Hematopoietic multipotent progenitor cell treated with erythropoietin and hydrocortisone succinate and interleukin-3 and kit ligand, for 8 days (in vitro differentiated cells): ENCODE measurements at places on chromosomes 7 and 10.
A peak's percentile ranks its signal among the peaks of the same experiment; 100 is the strongest.

DNA sequence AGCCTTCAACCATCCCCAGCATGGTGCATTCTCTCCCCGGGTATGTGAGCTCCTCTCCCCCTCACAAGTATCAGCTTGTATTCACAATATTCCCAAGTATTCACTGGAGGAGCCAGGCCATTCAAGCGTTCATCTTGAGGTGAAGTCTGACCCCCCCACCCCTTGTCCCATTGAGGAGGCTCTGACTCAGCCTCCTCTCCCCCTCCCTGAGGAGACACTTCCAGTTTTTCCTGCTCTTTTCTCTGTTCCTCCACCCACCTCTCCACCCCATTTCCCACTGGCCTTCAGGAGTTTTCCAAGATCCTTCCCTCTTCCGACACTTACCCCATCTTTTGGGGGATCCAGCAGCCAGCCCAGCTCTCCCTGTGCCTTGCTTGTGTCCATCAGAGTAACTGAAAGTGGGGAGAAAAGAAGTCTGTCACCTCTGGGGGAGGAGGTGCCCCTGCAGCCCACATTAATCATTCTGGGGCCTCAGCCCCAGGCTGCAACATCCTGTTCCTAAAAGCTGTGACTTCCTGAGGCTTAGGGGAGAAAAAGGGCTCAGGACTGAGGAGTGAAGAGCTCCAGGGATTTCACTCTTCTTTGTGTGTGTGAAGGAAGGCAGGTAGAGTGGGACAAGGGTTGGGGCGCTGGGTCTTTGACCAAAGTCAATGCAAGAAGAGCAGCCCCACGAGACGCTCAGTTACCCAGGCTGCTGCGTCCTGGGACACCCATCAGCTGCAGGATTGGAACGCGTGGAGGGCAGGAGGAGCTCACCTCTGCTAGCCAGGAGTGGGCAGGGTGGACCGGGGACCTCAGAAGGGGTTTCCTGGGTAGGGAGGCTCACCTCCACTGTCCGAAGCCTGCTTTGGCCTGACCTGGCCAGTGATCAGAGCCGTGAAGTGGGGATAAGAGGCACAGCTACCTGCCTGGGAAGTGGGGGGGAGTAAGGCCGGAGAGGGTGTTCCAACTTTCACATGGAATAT, 1.1 kb downstream of the EPHA1 start:
- DNase-seq, result no peak

DNA sequence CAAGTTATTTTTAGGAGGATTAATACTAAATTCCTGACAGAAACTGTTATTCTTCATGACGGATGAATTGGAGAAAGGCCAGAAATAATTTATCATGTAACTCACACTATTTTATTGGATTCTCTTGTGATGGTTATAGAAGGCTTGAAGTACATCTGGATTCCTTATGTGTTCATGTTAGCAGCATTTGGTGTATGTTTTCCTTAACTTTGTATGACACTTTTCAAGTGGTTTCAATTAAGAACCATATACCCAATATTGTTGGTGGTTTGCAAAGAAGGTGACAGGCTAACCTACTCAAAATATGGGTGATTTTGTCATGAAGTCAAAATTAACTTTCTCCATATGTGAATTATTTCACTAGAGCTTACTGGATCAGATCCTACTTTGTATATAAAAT, 532.2 kb upstream of the CNTNAP2 start:
- DNase-seq, result no peak

- no peak for DNase-seq
These were observed 38.9 kb downstream of the JAKMIP3 start for GRCh38 chr10:132104471-132105301.

GRCh38 chr7:106064771-106065574, 47.1 kb downstream of the SYPL1 start:
- no peak for DNase-seq

DNA sequence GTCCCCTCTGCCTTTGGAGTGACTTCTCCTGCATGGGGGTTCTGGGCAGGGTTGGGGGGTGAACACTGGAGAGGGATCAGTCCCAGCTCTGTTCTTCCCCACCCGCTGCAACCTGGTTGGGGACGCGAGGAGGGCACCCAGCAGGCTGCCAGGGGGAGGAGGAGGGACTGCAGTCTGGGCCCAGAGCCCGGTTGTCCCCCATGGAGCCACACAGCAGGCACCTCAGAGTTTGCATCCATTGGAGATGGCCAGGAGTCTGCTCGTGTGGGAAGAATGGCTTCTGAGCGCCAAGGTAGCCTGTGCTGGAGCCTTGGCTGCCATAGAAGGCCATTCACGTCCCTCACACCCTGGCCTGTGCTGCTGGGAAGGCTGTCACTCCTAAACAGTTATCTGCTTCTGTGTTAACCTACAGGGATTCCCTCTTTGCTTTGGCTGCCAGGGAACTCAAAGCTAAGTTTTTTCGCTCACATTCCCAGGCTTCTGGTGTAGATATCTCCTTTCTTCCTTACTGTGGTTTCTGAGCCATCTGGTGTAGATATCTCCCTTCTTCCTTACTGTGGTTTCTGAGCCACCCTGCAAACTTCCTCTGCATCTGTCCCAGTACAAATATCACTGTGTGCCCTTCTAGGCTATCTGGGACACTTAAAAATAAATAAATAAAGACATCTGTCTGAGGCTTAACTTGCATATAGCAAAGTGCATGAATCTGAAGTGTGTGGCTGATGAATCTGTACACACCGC, 133.7 kb downstream of the LHPP start:
- DNase-seq, result peak; percentile 32

- no peak for DNase-seq
These were observed 17.9 kb downstream of the ZNF316 start for GRCh38 chr7:6654842-6655610.

DNA sequence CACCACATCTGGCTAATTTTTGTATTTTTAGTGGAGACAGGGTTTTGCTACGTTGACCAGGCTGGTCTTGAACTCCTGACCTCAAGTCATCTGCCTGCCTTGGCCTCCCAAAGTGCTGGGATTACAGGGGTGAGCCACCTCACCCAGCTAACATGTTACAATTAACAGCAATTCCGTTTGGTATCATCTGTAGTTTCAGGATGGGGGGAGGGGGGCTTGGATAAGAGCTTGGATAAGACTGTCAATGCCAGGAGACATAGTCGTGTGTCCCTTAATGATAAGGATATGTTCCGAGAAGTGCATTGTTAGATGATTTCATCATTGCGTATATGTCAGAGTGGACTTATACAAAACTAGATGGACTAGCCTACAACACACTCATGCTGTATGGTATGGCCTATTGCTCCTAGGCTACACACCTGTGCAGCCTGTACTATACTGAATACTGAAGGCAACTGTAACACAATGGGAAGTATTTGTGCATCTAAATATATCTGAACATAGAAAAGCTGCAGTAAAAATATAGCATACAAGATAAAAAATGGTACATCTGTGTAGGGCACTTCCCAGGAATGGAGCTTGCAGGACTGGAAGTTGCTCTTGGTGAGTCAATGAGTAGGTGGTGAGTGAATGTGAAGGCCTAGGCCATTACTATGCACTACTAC, 103.9 kb upstream of the TNS3 start:
- DNase-seq, result peak; percentile 93

DNA sequence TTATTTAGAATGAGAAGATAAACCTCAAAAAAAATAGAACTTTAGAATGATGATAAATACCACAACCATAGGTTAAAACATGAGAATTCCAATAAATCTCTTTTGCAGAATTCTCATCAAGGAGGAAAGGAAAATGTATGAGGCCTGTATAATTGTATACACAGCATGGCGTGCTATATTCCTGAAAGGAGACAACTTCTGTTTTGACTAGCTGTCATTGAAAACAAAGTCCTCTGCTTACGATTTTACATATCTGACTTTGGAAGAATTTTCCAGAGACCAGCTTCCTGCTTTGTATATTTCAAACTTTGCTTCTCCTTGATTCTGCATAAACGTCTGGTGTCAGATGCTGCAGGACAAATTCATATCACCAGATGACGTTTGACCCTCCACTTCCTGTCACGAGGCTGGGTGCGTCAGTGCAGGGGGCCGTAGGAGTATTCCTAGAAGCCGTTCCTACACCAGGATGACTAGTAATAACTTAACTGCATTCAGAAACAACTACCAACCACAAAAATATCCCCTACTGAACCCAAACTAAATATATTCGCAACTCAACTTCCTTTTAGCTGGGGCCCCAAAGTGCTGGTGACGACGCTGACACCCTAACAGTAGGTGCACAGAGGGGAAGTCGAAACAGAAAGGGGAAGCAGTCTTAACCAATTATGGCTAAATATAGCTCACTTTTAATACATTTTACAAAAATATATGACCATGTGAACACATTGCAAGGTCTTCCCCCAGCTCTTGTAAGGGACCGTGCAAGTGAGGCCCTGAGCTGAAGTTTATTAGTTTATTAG, 178.6 kb upstream of the INHBA start:
- DNase-seq, result peak; percentile 60

- DNase-seq, result no peak
These were observed 277.6 kb downstream of the HGF start for GRCh38 chr7:81492240-81492639.

DNA sequence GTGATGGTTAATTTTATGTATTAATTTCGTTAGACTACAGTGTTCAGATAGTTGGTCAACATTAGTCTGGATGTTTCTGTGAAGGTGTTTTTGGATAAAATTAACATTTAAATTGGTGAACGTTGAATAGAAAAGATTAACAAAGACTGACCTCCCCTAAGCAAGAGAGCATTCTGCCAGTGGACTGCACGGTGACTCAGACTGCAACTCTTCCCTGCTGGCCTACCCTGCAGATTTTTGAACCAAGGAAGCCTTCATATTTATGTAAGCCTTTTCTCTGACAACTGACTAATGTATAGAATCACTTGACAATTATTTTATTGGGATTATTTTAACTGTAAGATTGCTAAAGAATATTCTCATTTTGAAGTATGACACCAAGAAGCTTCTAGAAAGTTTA, 7.9 kb upstream of the ZNF248 start:
- no peak for DNase-seq

DNA sequence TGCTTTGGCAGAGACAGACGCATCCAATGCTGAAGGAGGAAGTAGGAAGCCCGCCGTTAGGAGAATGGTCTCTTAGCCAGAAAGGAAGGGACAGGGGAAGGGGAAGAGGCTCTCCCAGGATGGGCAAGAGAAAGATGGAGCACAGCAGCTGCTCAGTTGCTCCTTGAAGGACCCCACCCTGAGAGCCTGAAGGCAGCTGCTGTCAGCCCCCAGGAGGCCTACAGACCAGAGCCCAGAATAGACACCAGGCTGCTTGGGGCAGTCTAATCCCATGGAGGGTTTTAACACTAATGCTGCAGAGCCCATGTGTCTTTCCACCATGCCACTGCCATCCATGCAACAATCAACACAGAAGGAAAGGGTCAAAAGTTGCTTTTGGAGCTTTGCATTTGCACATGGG, 3.5 kb upstream of the C7orf33 start:
- DNase-seq, result no peak

- no peak for DNase-seq
These were observed 803.5 kb downstream of the MAGI2 start for GRCh38 chr7:78649976-78650375.

- DNase-seq, result no peak
These were observed 256.0 kb downstream of the AHR start for GRCh38 chr7:17554341-17555015.

DNA sequence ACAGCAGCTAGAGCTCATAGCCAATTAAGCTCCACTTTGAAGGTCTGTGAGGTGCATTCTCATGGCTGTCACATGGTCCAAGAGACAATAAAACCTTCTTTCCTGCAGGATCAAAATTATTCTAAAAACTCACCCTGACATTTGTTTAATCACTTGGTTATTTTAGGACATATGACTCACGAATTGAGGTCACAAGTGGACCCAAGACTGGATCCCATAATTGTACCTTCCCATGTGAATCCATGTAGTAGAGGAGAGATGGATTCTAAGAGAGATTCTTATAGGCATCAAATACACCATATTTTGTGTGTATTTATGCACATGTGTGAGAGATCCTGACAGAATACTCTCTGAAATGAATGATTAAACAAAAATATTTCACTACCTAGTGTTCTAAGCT, 18.1 kb downstream of the POLR1F start:
- DNase-seq, result no peak

DNA sequence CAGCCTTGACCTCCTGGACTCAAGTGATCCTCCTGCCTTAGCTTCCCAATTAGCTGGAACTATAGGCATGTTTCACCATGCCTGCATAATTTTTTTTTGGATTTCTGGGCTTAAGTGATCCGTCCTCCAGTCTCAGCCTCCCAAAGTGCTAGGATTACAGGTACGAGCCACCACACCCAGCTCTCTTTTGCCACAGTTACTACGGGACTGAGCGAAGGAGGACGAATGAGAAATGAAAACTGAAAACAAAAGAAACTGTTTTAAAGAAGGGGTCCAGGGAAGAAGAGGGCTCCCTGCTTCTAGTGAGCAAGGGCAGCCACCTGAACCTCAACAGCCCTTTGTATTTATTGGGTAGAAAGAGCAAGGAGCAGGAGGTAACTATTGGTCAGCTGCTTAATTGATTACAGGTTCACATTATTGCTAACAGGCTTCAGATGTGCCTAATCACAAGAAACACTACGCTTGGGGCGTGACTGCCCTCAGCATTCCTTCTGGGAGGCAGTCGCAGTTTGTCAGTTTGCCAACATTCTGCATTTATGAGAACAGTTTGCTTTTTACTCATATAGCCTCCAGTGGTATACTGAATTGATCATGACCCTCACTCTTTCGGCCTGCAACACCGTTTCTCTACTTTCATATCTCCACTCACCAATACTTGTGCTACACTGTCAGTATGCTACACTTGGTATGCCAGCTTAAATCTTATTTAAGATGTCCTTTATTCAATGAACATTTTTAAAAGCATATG, 676.8 kb downstream of the DNAJB9 start:
- no peak for DNase-seq

DNA sequence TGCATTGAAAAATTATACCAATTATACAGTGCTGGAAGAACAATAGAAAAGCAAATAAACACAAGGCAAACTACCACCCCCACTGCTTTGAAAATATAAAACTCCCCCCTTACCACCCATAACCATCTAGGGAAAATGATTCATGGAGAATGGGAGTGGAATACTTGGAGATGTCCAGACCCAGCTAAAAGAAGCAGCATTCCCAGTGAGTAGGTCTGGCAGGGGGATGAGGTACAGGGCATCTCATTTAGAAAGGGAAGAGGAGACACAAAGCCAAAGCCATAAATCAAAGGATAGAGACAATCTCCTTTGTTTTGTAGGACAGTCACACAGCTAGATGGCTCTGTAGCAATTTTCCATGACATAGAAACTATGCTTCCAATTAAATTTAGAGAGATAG, 36.0 kb upstream of the DGKI start:
- no peak for DNase-seq
